ENCODE measurements at places on chromosomes 12 and 14.

DNA sequence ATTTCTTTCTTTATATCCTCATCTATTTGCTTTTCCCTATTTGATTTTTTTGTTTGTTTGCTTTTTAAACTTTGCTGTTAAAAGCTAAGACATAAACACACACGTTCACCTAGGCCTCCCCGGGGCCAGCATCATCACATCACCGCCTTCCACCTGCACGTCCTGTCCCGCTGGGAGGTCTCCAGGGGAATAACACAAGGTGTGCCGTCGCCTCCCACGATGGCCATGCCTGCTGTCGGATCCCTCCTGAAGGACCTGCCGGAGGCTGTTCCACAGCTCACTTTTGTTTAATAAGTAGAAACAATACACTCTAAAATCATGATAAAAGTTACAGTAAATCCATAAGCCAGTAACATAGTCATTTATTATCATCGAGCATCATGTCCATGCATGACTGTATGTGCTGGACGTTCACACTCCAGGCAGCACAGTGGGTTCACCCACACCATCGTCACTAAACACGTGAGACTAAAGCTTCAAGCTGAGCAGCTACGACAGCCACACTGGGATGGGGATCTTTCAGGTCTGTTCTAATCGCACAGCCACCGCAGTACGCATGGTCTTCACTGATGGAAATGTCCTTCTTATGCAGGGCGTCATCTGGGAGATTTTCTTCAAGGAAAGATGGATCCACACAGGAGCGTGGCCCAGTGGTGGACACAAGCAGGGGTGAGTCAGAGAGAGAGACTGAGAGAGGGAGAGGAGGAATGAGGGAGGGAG lies 3.6 kb downstream of the RIMBP2 start:
- DNase-seq, result no peak

- DNase-seq, result no peak
Measured at GRCh38 chr12:62613081-62613480, 146.5 kb downstream of the MON2 start.

- DNase-seq, result no peak
Measured at GRCh38 chr12:123648401-123648800, 14.8 kb downstream of the GTF2H3 start.

DNA sequence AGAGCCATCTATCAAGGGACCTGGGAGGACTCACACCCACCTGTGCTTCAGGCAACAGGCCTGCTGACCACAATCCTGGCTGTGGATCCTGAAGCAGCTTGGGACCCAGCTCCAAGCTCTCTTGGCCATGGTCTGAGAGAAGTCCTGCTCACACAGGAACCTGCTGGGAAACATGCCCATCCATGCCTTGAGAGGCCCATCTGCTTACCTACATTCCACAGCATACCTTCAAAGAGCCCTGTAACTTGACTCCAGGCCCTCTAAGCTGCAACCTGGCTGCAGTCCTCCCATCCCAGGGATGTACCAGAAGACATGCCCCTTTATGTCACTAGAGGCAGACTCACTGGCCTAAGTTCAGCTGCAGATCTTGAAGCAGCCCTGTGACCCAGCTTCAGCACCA lies 61.7 kb upstream of the AMIGO2 start:
- DNase-seq, result no peak

GRCh38 chr12:101097829-101098580 lies 112.0 kb downstream of the SLC5A8 start:
- DNase-seq, result no peak

GRCh38 chr12:110907583-110907982 lies 12.8 kb downstream of the MYL2 start:
- DNase-seq, result no peak

- DNase-seq, result no peak
Measured at GRCh38 chr12:53058674-53059433, 9.0 kb downstream of the TNS2 start.

DNA sequence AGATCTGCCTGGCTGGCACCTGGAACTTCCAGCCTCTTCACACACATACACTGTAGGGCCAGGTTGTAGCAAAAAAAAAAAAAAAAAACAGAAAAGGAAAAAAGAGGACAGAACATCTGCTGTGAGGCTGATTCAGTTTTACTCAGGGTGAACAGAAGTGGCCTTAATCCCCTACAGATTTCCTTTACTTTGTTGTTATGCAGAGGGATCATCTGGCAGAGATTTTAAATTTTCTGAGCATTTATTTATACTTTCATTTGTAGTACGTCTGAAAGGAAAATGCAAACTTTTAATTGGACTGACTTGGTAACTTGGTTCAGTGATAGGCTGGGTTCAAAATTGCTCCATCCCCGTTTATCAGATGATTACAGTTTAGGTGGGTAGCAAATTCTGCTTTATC lies 50.8 kb upstream of the PRICKLE1 start:
- no peak for DNase-seq
